NCI-H526 (cell line): ENCODE measurements at places on chromosomes 5 and 9.

GRCh38 chr9:127492616-127493015, 41.3 kb downstream of the LRSAM1 start:
- no peak for DNase-seq

DNA sequence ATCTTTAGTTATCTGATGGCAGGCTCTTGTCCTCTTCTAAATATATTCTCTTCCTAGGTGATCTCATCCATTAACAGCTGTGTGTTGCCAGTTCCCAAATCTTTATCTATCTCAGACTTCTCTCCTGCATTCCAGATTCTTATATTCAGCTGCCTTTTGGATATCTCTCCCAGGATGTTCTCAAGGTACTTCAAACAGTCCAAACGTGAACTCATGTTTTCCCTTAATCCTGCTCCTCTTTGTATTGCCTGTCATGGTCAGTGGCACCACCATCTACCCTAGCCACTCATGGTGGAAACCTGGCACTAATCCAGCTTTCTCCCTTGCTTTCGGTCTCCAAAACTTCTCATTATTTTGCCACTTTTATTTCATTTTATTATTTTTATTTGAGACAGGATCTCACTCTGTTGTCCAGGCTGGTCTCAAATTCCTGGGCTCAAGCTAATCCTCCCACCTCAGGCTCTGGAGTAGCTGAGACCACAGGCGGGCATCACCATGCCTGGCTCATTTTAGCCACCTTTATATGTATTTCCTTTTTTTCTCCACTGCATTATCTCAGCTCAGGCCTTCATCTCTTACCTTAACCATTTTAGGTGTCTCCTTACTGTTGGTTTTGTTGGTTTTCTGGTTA, 3.8 kb downstream of the ZFYVE16 start:
- no peak for DNase-seq

DNA sequence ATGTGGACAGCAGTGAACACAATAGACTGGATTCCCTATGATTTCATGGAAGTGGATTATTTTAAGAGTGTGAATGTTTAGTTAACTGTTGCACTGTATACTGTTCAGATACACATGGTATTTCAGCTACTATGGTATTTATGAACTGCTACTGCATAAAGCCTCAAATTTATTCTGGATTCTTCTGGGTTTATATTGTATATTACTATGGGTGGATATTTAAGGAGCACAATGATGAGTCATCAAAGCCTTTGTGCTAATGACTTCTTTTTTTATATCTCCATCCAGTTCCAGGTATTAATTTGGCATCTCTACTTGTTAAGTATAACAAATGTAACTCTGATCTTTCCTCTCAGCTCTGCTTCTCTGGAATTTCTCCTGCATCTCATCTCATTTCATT, 6.8 kb downstream of the KDM4C start:
- no peak for DNase-seq

DNA sequence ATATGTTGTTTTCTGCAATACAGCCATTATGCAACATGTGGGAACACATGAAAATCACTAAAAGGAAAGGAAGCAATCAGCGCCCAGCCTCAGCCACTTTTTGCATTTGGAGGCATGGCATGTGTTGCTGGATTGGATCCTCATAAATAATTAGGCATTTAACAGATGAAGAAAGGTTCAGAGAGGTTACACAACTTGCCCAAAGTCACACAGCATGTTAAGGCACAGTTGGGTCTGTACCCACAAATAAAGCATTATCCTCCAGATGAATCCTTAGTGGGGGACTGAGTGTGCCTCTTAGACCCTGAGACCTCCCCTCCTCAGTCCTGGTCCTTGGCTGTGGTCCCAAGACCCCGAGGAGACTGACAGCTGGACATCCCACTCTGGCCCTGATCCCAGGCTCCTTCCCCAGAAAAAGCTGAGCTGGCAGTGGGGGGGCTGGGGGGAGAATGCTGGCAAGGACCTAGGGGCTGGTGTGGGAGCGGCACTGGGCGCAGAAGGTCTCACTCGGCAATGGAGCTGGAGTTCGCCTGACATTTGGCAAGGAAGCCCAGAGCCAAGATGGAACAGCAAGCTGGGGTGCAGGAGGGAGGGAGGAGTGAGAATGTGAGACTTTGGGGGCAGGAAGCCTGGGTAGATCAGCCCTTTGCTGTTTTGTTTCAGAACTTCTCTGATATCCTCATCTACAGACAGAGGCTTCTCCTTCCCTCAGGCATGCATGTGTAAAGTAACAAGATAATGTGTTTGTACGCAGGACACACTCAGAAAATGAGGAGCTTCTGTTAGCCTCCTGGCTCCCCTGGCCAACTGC, 6.9 kb upstream of the AKNA start:
- DNase-seq, result no peak

- no peak for DNase-seq
Measured at GRCh38 chr5:111931655-111932054, 174.7 kb upstream of the NREP start.

- DNase-seq, result peak; percentile 6
Measured at GRCh38 chr5:173670791-173671120, 54.3 kb upstream of the BOD1 start.

GRCh38 chr9:72984991-72985390, 32.1 kb upstream of the ALDH1A1 start:
- peak; percentile 56 for DNase-seq

- DNase-seq, result peak; percentile 84
Measured at GRCh38 chr9:1837453-1838084, 177.6 kb upstream of the SMARCA2 start.

DNA sequence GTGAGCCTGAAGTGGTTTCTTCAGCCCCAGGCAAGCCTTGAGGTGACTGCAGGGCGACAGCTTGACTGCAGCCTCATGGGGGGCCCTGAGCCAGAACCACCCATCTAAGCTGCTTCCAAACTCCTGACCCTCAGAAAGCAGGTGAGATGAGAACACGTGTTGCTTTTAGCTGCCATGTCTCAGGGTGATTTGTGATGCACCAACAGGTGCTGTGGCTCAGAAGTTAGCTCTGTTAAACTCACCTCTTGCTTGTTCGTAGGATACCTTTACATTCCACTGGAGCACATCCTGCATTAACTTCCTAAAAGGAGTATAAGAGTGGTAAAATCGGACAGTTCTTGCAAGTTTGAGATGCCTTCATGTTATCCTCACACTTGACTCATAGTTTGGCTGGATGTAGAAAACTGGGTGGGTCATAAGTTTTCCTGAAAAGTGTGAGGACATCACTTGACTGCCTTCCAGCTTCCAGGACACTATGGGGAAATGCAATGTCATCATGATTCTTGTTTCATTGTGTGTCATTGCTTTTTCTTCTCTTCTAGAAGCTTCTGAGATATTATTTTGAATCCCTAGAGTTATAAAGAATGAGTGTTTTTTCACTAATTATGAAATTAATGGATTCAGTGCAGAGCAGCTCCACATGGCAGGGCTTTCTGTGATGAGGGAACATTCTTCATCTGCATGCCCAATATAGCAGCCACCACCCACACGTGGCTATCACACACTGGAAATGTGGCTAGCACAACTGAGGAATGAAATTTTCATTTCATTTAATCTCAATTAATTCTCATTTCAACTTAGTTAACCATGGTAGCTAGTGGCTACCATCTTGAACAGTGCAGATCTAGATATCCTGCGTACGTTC, 92.3 kb downstream of the HSD17B3 start:
- DNase-seq, result no peak

DNA sequence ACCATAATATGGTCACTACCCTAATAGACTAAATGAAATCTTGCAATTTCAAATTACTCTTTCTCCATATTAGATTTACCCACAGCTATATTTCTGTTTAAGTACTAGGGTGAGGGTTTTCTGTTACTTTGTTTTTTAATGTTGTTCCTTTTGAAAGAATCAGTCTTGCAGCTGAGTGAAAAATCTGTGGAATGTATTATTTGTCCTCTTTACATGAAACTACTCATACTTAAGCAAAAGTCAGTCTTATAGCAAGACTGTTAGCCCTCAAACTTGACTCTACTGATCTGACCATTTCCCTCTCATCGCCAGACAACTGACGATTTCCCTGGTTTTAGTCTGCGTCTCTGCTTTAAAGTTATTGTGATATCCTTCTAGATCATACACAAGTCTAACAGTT, 84.0 kb downstream of the PIK3R1 start:
- DNase-seq, result no peak

DNA sequence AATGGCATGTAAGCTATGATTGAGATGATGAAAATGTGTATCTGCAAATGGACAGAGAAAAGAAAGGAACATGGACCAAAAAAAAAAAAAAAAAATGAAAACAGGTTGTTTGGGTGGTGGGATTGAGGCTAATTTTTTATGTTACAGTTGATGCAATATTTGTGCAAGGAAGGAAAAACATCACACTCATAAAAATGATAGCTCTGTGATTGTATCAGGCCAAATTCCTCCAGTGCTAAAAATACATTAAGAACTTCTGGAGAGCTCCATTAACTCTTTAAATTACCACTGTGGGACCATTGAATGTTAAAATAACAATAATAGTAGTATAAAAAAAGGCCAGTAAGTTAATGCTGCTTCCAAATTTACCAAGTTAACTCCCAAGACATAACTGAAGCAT, 79.5 kb upstream of the MSX2 start:
- DNase-seq, result no peak

DNA sequence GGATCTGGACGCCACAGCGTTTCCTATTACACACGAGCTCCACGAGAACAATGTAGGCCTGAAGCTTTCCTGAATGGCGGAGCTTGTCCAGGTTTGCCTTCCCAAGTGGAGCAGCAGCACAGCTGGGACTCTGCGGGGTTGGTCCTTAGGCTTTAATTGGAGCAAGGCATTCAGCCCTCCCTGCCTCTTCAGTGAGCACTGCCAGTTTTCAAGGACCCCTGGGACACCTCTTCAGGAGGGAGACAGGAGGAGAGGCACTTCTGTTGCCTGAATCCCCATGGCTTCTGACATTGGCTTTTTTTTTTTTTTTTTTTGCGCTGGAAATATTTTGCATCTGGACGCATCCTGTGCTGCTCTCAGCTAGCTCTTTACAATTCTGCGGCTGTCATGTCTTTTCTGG, 179.4 kb downstream of the SEMA6A start:
- DNase-seq, result no peak

DNA sequence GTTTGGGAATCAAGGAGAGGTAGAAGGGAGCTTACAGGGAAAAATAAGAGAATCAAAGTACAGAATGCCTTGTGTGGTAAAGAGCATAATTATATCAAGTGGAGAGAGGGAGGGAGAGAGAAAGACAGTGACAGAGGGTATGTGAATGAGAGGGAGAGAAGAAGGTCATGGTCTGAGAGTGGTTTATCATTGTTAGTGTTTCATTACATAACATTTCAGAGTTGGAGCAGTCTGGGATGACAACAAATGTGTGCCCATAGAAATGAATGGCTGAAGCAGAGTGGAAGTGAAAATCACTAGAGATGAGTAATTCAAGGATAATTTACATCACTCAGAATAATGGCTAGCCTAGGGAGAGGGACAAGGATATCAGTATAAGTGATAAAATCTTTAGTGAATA, 799.2 kb downstream of the TLE1 start:
- no peak for DNase-seq

GRCh38 chr5:149358294-149358651, 427 bp downstream of the PCYOX1L start:
- DNase-seq, result no peak

DNA sequence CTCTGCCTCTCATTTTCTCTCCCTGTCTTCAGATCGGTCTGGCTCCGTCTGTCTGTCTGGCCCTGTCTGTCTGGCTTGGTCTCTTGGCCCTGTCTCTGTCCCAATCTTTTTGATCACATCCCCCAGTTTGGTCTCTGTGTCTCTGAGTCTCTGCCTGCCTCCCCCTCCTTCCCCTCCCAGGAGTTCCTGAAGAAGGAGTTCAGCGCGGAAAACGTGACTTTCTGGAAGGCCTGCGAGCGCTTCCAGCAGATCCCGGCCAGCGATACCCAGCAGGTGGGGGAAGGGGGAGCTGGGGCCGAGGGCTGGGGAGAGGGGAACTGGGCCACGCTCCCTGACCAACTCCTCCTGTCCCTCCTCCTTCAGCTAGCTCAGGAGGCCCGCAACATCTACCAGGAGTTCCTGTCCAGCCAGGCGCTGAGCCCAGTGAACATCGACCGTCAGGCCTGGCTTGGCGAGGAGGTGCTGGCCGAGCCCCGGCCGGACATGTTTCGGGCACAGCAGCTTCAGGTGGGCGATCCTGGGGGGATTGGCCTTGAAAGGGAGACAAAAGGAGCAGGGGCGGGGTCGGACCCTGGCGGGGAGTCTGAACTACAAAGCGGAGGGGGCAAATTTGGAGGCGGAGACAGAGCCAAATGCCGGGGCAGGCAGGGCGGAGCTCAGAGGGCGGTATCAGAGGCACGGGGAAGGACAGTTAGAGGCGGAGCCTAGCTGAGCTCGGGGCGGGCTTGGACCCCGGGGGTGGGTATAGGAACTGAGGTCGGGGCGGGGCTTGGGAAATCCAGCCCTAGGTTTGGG, 9.0 kb downstream of the RGS14 start:
- peak; percentile 91 for DNase-seq

DNA sequence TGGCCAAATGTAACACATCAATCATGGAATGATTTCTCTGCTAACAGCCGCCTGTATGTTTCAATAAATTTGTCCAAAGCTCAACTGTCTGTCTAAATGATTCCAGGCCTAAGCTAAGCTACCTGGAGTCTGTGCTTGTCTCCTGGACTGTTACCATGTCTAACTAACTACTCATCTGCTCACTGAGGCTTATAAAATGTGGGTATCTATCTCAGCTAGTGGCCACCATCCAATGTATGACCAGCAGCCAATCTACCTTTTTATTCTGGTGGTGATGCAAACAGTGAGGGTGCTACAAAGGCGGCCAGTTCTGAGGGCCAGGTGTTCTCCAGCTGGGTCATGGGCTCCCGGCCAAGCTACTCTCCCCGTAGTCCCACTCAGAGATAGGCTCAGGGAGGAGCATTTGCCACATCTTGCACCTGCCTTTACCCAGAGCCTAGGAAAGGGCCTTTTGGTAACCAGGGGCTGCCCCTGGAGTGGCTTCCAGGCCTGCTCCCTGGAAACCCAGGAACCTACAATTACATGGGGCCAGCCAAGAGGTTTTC, 59.1 kb downstream of the PFDN1 start:
- no peak for DNase-seq

GRCh38 chr9:115209601-115210306, 91.8 kb upstream of the TNC start:
- no peak for DNase-seq

DNA sequence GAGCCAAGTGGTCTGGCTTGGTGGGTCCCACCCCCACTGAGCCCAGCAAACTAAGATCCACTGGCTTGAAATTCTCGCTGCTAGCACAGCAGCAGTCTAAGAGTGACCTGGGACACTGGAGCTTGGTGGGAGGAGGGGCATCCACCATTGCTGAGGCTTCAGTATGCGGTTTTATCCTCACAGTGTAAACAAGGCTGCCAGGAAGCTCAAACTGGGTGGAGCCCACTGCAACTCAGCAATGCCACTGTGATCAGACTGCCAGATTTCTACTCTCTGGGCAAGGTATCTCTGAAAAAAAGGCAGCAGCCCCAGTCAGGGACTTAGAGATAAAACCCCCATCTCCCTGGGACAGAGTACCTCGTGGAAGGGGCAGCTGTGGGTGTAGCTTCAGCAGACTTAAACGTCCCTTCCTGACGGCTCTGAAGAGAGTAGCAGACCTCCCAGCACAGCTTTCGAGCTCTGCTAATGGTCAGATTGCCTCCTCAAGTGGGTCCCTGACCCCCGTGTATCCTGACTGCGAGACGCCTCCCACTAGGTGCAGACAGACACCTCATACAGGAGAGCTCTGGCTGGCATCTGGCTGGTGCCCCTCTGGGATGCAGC, 18.2 kb upstream of the STK32A start:
- DNase-seq, result peak; percentile 71

GRCh38 chr9:87827341-87827740, 55.3 kb upstream of the SPATA31E1 start:
- no peak for DNase-seq

- no peak for DNase-seq
Measured at GRCh38 chr9:84045481-84046097, 65.0 kb downstream of the RMI1 start.

- DNase-seq, result no peak
Measured at GRCh38 chr5:133818869-133819600, 149.4 kb downstream of the C5orf15 start.
